Activated naive CD8-positive, alpha-beta T cell treated with anti-CD3 and anti-CD28 coated beads, Interleukin-2, amount 10 ng/mL, durations not matched to agents 7 days and 5 days (primary cell): ENCODE measurements at places on chromosomes 16 and 17. TPM values are rescaled to one million over a fixed set of nuclear protein-coding genes. Genes with fewer than 3 reads are reported as not detected.

GRCh38 chr17:56681561-56682266, 88.2 kb downstream of the NOG start:
- DNase-seq: no peak

- no peak for DNase-seq
Observed at GRCh38 chr17:30000755-30001257, 59.4 kb downstream of the EFCAB5 start.

GRCh38 chr16:69924041-69924775, 26.9 kb upstream of the CLEC18A start:
- DNase-seq: no peak

DNA sequence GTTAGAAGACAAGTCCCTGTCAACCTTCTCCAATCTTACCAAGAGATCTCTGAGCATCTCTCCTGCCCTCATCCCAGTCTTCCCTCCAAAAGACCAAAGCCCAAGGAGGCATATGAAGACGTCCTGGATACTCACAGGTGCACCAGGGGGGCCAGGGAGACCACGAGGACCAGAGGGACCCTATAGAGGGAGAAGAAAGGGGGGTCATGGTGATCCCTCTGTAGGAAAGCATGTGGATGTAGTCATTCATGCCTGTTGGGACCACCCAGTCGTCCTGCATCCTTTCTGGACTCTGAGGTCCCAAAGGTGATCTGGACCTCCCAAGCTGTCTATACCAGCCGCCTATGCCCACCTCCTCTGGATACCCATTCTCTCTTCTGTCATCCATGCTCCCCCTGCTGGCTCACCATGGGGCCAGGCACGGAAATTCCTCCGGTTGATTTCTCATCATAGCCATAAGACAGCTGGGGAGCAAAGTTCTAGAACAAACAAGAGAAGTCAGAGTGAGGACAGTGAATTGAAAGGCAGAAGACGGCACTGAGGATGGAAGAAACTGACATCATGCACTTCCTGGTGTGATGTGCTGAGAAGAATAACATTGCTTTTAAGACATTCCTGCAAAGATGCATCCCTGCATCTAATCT, 3.3 kb downstream of the COL1A1 start:
- DNase-seq: peak; percentile 65

DNA sequence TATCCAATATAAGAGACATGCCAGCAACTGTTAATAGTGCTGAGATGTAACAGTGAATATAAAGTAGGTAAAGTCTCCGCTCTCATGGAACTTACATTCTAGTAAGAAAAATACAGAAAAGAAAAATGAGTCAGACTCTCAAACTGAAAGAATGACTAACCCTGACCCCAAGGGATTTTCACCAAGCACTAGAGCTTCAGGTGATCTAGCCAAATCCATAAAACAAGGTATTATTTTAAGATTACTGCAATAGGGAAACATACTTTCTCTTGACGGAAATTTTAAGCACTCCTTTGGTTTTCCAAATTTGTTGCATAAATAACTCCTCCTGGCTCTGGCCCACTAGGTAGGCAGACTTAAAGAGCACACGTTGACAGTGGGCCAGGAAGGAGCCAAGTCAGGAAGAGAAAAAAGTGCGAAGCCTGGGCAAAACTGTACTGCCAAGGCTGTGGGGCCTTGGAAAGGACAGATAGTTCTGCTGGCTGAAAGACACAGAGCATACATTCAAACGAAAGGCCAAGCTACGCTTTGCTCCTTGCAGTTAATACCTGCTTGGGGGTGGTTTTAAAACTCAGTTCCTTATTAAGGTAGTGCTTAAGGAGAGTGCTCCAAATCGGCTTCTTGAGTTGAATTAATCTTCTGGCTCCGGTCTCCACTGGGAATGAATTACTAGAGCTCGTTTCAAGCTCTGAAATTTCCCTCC, 1.4 kb downstream of the GOT2 start:
- no peak for DNase-seq

Gene CPHXL
- total RNA-seq: not detected

Gene ADGRG3
- not detected for total RNA-seq

Gene SHISA6
- not detected for total RNA-seq

- no peak for DNase-seq
Observed at GRCh38 chr16:63496282-63496681, 1460.0 kb upstream of the CDH8 start.

Gene SCIMP
- not detected for total RNA-seq

GRCh38 chr17:29060475-29060874, 17.5 kb downstream of the PIPOX start:
- DNase-seq: no peak

Gene PITPNM3
- 0.77 TPM for total RNA-seq

DNA sequence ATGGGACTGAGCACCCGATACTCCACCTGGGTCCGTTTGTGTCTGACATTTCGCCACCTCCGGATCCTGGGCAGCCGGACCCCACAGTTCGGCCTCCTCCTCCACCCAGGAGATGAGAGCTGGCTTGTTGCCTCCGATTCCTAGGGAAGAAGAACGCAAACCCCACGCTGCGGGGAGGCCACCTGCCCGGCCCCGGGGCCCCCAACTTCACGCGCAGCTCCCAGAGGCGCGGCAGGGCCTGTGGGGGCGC, 542 bp downstream of the ZNF764 start:
- no peak for DNase-seq

GRCh38 chr17:29195465-29196081, 15.4 kb upstream of the MYO18A start:
- no peak for DNase-seq

Gene CCL3
- 2.9 TPM for total RNA-seq

Gene TBC1D26
- total RNA-seq: 0.31 TPM

DNA sequence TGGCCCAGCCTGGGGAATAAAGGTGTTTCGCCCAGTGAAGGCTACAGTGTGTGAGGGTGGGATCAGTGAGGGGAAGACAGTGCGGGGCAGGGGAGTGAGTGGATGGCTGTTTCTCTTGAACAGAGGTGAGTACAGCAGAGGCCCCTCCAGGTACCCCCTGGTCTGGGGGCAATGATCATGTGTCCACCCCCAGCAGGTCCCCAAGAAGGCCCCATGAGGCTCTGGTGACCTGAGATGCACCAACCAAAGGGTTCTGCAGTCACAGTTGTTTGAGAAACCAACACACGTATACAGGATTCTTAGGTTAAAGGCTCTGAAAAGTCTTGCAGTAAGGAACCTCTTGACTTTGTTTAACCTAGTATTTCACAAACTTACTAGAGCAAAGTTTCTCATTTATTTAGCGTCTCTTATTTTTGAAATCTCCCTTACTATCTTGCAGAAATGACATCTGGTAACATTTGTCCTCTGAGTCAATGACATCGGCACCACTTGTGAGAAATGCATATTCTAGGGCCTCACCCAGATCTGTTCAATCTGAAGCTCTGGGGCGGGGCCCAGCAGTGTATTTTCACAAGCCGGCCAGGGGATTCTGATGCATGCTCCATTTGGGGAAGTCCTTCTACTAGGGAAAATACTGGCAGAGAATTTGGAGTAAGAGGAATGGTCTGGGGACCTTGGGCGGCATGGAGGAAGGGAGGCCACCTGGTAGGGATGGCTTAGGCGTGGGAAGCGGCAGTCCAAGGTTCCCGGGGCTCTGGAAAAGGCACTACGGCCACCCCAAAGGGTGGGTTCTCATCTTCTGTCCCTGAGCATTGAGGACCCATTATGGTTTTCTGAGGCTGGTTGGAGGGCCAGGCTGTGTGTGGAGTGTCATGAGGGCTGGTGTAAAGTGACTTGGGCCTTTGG, 217.3 kb downstream of the NTN1 start:
- no peak for DNase-seq

Gene GALR2
- not detected for total RNA-seq

Gene SPNS3
- 32.9 TPM for total RNA-seq

DNA sequence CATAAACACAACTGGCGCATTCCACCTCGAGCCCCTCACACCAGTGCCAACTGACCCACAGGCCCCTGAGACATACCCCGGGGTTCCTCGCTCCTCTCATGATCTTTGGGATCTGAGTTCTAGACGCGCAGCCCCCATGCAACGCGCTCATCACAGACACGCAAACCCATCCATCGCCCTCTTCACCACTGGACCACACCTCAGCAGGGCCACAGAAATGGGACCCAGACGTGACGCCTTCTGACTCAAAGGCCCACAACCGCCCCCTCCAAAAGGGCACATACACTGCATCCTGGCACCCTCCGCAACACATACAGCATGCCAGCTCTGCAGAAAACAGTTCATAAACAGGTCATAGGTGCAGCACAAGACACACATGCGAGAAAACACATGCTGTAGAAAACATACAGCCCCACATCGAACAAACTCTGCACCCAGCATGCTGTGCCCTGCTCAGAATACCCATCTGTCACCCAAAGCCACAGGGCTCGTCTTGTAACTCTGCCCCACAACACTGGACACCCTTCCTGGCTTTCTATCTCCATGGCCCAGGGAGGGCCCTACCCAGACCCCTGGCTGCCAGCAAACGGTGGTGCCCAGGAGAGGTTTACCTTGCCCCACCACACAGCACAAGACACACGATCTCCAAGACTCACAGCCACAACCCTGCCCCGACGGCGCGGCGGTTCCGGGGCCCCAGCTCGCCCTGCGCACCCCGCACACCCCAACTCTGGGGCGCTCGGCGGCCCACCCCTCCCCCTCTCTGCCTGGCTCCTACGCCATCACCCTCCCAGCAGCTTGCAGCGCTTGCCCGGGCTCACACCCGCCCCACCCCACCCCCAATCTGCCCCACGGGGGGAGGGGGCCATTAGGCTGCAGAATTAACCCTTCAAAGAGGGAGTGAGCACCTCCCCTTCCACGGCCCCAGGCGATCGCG, 887 bp downstream of the ZBTB4 start:
- peak; percentile 79 for DNase-seq

- DNase-seq: no peak
Observed at GRCh38 chr17:39134878-39135277, 16.6 kb downstream of the PLXDC1 start.

GRCh38 chr17:44807817-44808155, 22.3 kb downstream of the GJC1 start:
- no peak for DNase-seq

DNA sequence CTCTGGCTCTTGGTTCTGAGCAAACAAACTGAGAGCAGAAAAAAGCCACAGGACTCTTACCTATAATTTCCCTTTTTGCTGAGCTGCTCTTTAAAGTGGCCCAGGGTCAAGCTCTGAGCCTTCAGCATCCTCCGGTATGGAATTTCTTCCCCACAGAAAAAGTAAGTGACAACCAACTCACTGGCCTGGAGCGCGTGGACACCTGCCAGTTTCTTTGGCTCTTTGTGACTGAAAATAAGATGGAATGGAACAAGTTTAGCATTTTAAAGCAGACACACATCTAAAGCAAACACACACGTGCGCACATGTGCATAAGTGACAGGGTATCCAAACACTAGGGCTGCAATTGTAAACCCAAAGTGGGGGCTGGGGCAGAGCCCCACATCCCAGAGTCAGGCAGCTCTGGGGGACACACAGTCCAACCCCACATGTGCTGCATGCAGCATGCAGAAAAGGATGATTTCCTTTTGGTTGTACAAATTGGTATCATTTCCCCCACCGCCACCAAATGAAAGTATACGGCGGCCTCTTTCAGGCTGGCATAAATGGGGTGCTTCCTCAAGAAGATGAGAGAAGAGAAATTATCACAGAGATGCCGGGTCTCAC, 27.5 kb downstream of the AXIN2 start:
- no peak for DNase-seq

Gene VPS9D1
- total RNA-seq: 12.8 TPM
